ENCODE measurements at places on chromosomes 3 and 15.

- DNase-seq = no peak
These were observed 21.5 kb upstream of the FSTL1 start for GRCh38 chr3:120472121-120472844.

DNA sequence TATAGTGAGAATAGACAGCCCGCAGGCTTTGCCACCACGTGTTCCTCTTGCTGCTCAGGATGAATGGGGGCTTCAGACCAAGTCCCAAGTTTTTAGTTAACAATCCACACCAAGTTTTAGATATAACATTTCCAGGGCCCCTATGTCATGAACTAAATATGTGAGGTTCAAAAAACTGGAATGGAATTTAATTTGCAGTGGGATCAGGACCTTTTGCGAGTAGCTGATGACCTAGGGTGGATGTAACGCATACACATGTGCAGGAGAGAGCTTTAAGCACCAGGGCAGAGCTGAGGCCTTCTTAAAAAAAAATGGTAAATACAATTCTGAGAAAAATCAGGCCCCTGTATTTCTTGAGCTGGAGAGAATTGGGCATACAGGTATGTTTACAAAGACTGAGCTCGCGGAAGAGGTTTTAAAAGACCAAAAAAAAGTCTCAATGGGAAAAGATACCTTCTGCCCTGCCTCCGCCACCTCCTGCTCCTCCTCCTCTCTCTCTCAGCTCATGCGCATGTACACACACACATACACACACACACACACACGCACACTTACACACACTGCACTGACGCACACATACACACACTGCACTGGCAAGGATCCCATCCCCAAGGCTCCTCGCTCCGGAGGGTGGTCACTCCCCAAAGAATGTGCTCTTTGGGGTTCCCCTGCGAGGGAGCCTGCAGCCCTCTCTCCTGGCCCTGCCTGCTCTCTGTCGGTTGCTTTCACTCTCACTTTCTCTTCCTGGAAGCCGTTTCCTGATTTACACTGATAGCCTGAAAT, 48.2 kb upstream of the IGF1R start:
- no peak for DNase-seq

- peak; percentile 75 for DNase-seq
These were observed 811 bp downstream of the C3orf52 start for GRCh38 chr3:112086875-112087524.

- DNase-seq = no peak
These were observed 4.4 kb upstream of the SNX22 start for GRCh38 chr15:64146885-64147681.

DNA sequence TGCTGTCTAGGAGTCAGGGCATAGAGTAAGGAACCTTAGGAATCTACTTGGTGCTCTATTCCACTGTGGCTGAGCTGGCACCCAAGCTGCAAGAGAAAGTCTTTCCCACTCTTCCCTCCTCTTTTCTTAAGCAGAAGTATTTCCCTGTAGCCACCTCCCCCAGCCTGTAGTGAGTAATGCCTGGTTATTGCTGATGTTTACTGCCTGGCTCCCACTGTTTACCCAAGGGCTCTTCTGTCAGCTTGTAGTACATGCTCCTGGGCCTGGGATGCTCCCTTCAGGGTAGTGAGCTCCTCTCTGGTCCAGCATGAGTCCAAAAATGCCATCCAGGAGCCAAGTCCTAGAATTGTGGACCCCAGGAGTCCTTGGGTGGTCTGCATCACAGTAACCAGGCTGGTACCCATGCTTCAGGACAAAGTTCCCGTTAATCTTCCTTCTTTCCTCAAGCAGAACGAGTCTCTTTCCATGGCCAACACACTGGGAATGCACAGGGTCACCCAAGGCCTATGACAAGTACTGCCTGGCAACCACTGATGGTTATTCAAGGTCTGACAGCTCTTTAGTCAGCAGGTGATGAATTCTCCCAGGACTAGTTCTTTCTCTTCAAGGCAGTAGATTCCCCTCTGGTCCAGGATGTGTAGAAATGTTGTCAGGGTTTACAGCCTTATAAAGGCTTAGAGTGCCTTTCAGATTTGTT, 17.6 kb downstream of the GALK2 start:
- DNase-seq = peak; percentile 67

- no peak for DNase-seq
These were observed 13.0 kb upstream of the PIGZ start for GRCh38 chr3:196981657-196982056.

- peak; percentile 85 for DNase-seq
These were observed 4.2 kb downstream of the ACOX2 start for GRCh38 chr3:58532794-58533220.

- no peak for DNase-seq
These were observed 9.6 kb downstream of the CPOX start for GRCh38 chr3:98583766-98584165.

- peak; percentile 95 for DNase-seq
These were observed 912.7 kb downstream of the TUSC7 start for GRCh38 chr3:117622171-117622841.

DNA sequence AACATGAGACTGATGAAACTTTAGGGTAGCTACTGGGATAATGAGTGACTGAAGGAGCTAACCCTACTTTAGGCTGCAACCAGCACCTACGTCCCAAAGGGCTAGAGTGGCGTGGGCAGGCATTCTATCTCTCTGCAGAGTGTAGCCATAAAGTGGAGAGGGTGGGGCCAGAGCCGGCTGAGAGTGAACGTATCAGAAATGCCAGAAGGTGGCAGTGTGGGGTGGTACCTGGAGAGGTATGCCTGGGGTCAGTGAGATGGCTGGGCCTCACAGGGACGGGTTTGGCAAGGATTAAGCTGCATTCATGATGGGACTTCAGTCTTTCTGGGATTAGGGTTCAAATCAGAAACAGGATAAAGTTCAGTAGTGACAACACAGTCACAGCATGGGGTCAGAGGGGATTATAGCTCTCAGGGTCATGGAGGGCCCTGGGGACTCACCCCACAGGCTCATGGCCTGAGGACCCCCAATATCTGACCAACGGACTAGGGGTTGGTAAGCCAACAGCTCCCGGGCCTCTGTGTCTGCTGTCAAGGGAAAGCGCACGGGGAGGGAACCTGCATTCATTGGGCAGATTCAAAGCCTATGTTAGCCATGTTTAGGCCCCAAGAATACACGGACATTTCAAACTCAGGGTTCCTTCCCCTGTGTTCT, 86.5 kb upstream of the FOXB1 start:
- peak; percentile 62 for DNase-seq

- DNase-seq = no peak
These were observed 54.6 kb downstream of the CCR4 start for GRCh38 chr3:33006081-33006480.

DNA sequence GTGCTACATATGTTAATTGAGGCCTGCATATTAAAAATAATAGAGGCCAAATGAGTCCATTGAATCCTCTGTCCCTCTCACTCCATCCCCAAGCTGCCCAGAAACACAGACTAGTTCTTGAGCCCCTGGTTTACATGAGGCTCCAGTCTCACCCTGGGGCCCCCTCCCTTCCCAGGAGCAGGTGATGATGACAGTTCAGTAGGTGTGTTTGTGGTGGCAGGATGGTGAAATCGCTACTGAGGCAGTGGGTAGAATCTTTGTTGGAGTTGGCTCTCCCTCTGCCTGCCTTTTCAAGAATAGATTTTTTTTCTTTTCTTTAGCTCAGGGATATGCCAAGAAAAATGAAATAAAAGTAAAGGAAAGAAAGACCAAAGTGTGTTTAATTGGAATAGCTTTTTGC, 288.7 kb downstream of the EPHB1 start:
- DNase-seq = no peak

- no peak for DNase-seq
These were observed 223.4 kb downstream of the STT3B start for GRCh38 chr3:31755926-31756658.

DNA sequence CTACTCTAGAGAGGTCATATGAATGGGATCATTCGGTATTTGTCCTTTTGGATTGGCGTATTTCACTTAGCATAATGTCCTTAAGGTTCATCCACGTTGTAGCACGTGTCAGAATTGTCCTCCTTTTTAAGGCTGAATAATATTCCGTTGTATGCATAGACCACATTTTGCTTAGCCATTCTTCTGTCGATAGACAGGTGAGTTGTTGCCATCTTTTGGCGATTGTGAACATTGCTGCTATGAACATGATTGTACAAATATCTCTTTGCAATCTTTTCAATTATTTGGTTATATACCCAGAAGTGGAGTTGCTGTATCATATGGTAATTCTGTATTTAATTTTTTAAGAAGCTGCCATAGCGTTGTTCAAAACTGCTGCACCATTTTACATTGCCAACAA, 52.4 kb upstream of the GOLGA8J start:
- no peak for DNase-seq

DNA sequence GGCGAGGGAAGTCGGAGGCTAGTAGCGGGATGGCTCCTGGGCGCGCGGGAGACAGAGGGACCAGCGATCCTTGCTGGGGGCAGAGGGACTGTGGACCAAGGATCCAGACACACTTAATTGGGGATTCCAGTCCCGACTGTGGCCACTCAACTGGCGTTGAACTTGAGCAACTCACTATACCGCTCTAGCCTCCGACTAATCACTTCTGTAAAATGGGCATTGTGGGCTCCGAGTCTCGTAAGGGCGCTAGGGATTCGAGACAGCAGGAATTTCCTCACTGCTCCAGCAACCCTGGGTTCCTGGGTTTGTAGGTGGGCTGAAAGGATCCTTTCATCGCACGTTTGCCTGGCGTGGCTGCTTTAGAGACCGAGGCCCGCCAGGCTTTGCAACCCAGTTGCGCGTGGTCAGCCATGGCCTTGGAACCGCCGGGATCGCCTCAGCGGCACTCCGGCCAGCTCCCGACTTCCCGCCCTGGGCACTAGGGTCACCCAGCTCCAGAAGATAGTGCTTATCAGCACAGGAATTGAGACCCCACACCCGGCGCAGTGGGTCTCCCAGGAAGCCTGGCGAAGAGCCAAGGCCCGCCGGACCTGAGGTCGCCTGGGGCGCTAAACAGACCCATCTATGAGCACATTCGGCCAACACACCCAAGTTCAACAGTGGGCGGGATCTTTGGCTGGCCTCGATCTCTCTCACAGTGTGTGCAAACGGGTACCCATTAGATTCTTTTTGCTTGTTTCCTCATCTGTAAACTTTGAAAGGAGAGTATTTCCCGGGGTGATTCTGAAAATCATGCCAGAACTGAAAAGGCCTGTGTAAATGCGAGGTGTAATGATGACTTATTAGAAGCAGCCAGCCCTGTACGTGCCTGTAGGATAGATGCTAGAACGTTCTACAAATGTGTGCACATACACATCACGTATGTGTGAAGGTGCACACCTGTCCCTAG, 9.9 kb downstream of the FOXL2 start:
- peak; percentile 37 for DNase-seq

DNA sequence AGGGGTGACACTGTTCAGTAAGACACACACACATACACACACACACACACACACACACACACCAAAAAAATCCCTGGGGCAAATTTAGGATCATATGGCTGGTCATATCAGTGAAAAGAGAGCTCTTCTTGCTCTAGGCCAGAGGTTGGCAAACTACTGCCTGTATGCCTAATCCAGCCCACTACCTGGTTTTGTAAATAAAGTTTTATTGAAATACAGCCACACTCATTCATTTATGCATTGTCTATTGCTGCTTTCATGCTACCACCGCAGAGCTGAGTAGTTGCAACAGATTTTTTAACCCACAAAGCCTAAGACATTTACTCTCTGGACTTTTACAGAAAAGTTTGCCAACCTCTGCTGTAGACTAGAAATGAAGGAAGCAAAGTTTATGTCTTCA, 30.6 kb downstream of the ACP3 start:
- no peak for DNase-seq
